ENCODE measurements at places on chromosomes 6 and 20.
A peak's percentile ranks its signal among the peaks of the same experiment; 100 is the strongest.

GRCh38 chr20:48384147-48384818, 443.5 kb downstream of the PREX1 start:
- no peak for DNase-seq

- no peak for DNase-seq
These were observed 364.6 kb upstream of the SOX4 start for GRCh38 chr6:21228876-21229460.

- DNase-seq, result no peak
These were observed 150.7 kb upstream of the LAMP5 start for GRCh38 chr20:9363673-9364072.

DNA sequence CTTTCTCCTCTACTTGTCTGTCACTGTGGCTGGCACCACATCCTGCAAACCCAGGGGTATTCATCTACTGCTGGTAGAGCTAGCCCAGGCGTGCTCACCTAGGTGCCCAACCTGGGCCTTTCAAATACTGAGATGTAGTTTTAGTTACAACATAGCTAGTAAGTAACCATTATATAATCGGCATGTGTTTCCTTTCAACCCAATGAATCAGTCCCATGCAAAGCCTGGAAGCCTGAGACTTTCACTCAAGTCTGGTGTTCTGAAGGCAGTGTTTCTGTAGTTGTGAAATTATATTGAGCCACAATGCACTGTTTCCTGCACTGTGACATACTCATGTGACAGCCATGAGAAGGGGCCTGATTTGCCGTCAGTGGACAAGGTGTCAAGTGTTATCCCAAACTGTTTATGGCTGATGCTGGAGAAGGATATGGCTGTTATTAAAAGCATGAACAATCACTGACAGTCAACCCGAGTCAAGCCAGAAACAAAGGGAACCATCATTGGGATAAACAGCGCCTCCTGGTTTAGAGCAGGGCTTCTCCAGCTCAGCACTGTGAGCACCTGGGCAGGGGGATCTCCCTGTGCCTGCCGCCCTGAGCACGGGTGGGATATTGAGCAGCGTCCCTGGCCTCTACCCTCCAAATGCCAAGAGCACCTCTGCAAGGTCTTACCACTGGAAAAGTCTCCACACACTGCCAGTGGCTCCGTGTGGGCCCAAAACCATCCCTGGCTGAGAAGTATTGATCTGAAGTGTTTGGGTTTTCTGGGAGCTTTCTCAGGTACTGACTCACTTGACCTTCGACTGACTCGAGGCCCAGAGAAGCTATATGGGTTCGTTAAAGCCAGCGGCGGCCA, 1.6 kb downstream of the PSMA7 start:
- DNase-seq, result no peak

DNA sequence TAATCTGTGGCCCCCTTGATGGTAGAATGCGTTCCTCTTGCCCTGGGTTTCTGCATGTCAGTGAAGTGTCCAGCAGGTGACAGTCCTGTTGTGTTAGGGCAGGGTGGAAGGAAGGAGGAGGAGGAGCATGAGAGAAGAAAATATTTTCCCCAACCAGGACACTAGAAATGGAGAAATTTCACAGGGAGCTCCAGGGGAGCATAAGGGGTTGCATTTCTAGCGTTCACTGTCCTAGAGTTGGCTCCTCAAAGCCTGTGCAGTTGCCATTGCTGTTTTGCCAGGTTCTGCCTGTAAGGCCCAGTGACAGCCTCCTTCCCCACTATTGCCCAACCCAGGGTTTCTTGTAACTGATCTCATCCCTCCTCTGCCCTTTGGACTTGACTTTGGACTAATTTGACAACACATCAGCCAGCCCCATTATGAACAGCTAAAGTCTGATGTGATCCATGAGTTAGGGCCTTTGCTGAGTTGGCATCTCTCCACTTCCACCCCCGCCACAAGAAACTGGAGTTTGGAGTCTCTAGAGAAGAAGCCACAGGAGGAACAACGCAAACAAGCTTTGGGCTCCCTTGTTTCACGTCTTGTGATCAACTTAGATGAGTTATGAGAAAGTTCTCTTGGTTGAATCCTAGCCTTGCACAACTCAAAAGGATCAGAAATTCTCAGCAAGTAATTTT, 14.0 kb upstream of the FAM50B start:
- no peak for DNase-seq

- no peak for DNase-seq
These were observed 82.5 kb downstream of the PREX1 start for GRCh38 chr20:48745330-48745729.

- DNase-seq, result no peak
These were observed 66.7 kb downstream of the LRRC1 start for GRCh38 chr6:53861518-53861917.

DNA sequence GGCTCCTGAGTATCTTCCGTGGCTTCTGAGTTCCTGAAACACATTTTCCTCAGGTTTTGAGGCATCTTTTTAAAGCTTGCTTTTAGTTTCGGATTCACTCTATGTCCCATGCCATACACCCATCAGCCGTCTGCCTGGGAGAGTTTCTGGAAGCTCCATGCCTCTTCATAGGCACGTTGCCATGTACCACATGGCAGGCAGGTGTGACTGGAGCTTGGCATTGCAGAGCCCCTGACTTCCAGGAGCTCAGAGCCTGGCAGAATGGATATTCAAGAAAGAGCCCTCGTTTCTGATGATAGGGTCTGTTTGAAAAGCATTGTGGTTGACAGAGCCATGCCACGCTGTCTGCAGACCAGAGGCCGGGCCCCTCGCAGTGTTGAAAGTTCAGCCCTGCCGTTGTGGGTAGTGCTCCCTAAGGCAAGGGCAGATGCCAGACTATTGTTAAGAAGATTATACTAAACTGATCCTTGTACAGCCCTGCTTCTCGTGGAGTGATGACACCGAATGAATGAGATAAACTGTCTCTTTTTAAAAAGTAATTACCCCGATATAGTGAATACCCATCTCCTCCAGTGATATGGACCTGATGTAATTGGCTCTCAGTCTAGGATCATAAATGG, 100.0 kb downstream of the RPP40 start:
- DNase-seq, result no peak

- DNase-seq, result no peak
These were observed 37.9 kb downstream of the ERMARD start for GRCh38 chr6:169789146-169789943.

DNA sequence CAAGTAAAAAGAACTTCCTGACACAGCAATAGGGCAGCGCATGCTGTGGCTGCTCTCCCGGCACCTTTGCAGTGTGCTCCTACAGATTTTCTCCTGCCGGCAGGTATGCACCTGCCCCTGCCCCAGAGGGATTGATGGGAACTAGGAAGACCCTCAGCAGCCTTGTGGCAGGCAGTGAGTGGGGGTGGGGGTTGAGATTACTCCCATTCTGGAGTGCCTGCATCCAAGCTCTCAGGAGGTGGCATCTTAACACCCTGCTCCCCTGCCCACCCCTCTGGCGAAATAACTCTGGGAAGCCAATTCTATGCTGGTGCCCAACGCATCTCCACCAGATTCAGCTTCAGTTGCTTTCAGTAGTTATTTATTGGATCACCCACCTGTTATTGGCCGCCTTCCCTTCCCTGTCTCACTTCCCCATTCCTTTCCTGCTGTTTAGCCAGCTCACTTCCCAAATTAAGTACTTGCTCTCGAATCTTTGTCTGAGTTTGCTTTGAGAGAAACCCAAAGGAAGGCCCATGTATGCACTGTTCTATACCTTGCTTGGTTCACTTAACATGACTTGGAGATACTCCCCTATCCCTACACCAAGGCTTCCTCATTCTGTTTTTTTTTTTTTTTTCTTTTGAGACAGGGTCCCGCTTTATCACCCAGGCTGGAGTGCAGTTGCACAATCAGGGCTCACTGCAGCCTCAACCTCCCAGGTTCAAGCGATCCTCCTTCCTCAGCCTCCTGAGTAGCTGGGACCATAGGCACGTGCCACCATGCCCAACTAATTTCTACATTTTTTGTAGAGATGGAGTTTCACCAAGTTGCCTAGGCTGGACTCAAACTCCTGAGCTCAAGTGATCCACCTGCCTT, 29.3 kb upstream of the SLC23A2 start:
- DNase-seq, result no peak

- DNase-seq, result no peak
These were observed 62.8 kb downstream of the SYNJ2 start for GRCh38 chr6:158044525-158044888.

- DNase-seq, result peak; percentile 53
These were observed 146.9 kb downstream of the PHACTR3 start for GRCh38 chr20:59751075-59751711.

DNA sequence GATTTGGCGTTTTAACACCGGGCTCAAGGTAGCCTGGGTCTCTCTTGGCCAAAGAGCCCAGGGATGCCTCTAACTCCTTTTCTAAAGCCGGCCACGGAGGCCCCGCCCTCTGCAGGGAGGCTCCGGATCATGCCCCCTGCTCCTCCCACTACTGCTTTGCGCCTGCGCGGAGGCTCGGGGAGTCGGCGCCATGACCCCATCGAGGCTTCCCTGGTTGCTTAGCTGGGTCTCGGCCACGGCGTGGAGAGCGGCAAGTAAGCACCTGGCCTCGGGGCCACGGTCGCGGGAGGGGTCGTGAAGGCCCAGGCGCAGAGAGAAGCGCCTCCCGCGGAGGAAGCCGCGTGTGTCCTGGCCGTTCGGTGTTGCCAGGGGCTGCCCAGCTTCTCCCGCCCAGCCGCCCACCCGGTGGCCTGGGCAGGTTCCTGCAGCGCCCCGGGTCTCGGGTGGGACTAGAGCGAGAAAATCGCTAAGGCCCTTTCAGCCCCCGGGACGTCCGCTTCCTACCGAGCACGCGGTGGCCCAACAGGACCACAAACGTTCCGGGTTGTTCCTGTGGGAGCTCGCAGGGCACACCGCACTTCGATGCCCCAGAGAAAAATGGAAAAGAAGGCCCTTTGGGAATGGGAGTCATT, at the start of gene SDHAF4:
SDHAF4 (plus strand) TSS at position 180 of the 632 bp plus-strand sequence; CDS start at position 191, 11 bp downstream.
- DNase-seq, result peak; percentile 68

DNA sequence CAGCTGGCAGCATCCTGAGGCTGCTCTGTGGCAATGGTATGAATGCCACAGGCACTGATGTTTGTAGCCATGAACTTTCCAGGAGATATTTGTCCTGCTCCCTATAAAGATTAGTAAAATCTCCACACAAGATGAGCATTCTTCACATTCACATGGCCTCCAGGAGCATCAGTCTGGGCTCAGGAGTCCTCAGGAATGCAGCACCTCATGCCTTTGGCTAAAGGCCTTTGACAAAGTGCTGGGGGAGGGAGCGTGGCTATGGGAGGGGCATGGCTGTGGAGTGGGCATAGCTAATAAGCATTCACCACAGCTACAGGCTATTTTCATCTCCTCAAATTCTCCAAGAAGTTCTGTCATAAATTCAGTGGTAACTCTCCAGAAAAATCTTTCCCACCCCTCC, 90.5 kb upstream of the LY86 start:
- DNase-seq, result no peak

- no peak for DNase-seq
These were observed 100.0 kb downstream of the CD24 start for GRCh38 chr6:106874481-106874880.

GRCh38 chr20:47348539-47349142, 7.9 kb downstream of the ZMYND8 start:
- no peak for DNase-seq

GRCh38 chr6:94736236-94736635, 841.1 kb upstream of the MANEA start:
- DNase-seq, result no peak

DNA sequence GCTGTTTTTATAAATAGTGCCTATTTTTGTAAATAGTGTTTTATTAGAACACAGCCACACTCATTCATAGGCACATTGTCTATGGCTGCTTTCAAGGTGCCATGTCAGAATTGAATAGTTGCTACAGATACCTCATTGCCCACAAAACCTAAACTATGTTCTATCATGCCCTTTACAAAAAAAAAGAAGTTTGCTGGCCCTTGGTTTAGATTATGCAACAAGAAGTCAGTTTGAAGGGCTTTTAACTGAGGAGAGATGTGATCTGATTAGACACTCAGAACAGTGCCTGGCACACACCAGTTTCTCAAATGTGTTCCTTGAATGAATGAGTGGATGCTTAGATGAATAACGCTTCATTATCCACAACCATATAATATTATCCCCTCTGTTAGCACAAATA, 366.1 kb downstream of the MAFB start:
- no peak for DNase-seq

GRCh38 chr6:40077315-40077714, 143.1 kb upstream of the MOCS1 start:
- no peak for DNase-seq

GRCh38 chr20:46827718-46828458, 66.8 kb upstream of the EYA2 start:
- DNase-seq, result no peak

- no peak for DNase-seq
These were observed 5.4 kb upstream of the PHF1 start for GRCh38 chr6:33405386-33405940.

DNA sequence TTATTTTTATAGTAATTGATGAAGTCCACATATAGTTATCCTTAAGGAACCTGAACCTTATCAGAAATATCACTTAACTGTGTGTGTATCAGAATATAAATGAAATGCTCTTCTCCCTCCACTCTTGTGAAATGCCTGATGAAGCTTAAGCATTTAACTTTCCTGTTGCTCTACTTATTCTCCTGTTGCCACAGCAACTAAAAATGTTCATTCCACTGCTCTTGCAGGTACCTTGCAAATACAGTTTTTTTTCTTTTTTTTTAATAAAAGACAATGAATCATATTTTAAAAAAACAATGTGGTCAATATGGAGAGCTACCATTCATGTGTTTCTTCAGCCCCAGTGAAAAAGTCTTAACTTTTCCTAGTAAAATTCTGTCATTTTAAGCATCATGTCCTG, 210.3 kb downstream of the RFPL4B start:
- DNase-seq, result no peak

GRCh38 chr6:128569732-128570679, 49.6 kb upstream of the PTPRK start:
- DNase-seq, result peak; percentile 44

DNA sequence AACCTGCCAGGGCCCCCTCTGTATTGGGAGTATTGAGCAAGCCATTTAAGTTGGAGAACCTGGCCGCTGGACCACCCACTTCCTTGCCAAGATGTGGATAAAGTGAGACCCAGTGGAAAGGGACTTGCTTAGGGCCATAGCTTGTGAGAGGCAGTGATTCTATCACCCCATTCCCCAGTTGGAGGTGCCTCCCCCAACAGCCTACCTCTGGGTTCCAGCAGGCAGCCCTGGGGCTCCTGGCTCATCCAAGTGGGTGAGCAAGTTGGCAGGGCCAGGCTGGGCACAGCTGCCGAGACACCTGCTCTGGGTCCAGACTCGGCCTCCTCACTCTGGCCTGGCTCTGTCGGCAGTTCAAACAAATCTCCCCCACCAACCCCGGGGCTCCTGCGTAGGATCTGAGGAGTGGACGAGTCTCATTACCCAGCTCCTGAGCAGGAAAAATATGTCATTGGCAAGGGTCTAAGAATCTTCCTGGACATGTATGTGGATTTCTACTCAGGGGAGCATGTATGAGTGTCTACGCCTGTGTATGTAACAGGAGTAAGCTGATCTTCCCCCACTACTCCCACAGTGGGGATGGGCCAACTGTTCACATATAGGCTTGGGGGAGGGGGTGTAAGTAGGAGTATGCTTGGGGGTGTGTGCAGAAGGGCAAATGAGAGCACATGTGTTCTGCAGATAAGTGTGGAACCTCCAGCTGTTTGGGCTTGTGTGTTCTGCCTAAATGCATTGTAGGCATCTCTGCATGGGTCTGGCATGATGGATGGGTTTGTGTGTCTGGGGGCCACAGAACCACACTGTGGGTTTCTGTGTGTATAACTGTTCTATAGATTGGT, 1.9 kb downstream of the ID1 start:
- no peak for DNase-seq
